ENCODE measurements at places on chromosomes 2 and 18. TPM values are rescaled to one million over a fixed set of nuclear protein-coding genes. Genes with fewer than 3 reads are reported as not detected.

DNA sequence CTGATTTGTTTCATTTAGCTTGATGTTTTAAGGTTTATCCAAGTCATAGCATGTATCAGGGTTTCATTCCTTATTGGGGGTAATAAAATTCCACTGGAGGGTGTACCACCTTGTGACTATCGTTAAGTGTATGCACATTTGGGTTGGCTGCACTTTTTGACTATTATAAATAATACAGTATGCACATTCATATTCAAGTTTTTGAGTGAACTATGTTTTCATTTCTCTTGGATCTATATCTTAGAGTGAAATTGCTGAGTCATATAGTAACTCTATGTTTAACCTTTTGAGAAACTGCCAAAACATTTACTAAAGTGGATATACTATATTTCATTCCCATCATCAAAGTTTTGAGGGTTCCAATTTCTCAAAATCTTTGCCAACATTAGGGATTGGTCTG is 952.7 kb downstream of the TDRD15 start:
- DNase-seq: no peak
- H3K27me3 ChIP-seq: no peaks in the 10 kb centered on the region
- H3K36me3 ChIP-seq: peaks cover 6% of the 10 kb centered on the region
- no peak overlapping the region for H3K4me3 ChIP-seq
- H3K4me1 ChIP-seq: no peaks in the 10 kb centered on the region
- no peak overlapping the region for H3K27ac ChIP-seq

GRCh38 chr2:234960175-234961088 is 8.6 kb downstream of the SH3BP4 start:
- no peak overlapping the region for H3K4me3 ChIP-seq
- H3K27me3 ChIP-seq: peaks cover 30% of the 10 kb centered on the region
- H3K36me3 ChIP-seq: no peaks in the 10 kb centered on the region
- H3K27ac ChIP-seq: no peak overlapping the region
- H3K4me1 ChIP-seq: no peaks in the 10 kb centered on the region

DNA sequence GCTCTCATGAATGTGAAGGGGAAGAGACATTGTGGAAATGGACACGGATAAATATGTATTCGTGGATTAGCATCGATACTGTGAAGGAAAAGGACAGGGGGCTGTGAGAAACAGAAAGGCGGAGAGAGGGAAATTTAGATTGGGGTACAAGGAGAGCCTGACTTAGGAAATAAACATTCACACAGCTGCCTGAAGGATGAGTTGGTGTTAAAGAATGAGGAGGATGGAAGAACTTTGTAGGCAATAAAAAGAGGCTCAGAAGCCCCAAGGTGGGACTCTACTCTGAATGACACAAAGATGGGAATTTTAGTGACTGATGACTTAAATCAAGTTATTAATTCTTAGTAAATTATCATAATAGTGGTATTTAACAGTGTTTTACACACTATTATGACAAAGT is 10.1 kb downstream of the MYO1B start:
- DNase-seq: no peak
- H3K36me3 ChIP-seq: no peaks in the 10 kb centered on the region
- H3K4me3 ChIP-seq: no peak overlapping the region
- H3K27ac ChIP-seq: no peak overlapping the region
- H3K4me1 ChIP-seq: no peaks in the 10 kb centered on the region

DNA sequence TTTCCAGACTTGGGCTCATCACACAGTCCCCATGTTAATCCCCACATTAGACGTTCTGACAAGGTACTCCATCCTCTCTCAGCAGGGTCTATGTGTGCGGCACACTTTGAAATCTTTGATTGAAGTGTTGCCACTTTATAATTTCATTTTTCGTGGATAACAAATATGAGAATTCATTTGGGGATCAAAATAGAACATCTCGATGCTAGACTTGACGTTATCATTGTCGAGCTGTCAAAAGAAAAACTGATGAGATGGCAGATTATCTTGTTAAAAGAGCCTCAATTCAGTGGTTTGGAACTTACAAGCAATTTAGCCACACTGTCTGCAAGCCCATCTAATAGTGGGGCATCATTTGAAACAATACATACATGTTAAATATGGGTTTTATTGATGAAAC is 91.2 kb upstream of the SULT1C3 start:
- H3K27me3 ChIP-seq: peaks cover 10% of the 10 kb centered on the region
- no peak overlapping the region for H3K27ac ChIP-seq
- H3K36me3 ChIP-seq: no peaks in the 10 kb centered on the region
- H3K4me1 ChIP-seq: no peaks in the 10 kb centered on the region
- DNase-seq: no peak

Gene DSG1
- polyA plus RNA-seq: not detected

Gene TMEM169
- polyA plus RNA-seq: 2.0 TPM

DNA sequence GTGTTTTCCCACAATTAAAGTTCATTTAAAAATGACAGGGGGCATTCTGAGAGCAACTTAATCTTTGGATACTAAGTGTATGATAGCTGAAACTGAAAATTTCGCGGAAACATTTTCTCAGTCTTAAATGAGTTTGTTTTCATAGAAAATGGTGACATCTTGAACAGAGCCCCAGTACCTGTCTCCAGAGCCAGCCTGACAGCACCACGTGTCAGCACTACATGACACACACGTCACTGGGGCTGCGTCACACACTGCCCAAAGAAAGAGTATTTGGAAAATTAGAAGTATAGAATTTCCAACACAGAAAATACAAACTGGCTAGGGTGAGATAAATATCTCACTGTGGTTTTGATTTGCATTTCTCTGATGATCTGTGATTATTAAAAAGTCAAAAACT is 50.8 kb downstream of the CMPK2 start:
- no peak overlapping the region for H3K27ac ChIP-seq
- H3K4me3 ChIP-seq: no peak overlapping the region
- no peaks in the 10 kb centered on the region for H3K36me3 ChIP-seq
- H3K27me3 ChIP-seq: peaks cover 26% of the 10 kb centered on the region
- no peak for DNase-seq
- no peaks in the 10 kb centered on the region for H3K4me1 ChIP-seq

Gene SH3BP4
- not detected for polyA plus RNA-seq

Gene DHRS9
- not detected for polyA plus RNA-seq

GRCh38 chr2:56952871-56953270 is 769.1 kb downstream of the CCDC85A start:
- H3K27ac ChIP-seq: no peak overlapping the region
- no peak for DNase-seq
- H3K4me1 ChIP-seq: no peaks in the 10 kb centered on the region
- H3K4me3 ChIP-seq: no peak overlapping the region

Data from naive thymus-derived CD8-positive, alpha-beta T cell (primary cell).